ENCODE measurements at places on chromosomes 2 and 18. TPM values are rescaled to one million over a fixed set of nuclear protein-coding genes. Genes with fewer than 3 reads are reported as not detected.

DNA sequence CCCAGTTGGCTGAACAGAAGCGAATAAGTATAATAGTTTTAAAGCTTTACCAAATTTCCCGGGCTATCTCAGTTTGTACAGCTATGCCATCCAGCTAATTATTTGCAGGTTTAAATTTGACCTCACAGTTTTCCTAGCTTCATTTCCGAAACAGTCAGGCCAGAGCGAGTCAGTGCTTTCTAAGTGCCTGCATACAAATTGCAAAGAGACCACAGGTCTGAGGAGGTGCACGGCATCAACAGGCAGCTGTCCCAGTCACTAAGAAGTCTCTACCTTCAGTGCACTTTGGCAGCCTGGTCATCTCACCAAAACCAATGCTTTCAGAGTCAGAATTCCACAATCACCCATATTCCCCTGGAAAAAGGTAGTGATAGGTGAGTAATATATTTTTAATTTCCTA is 51.9 kb downstream of the LAMA1 start:
- no peak overlapping the region for H3K4me3 ChIP-seq
- H3K36me3 ChIP-seq, result no peaks in the 10 kb centered on the region
- H3K27ac ChIP-seq, result no peak overlapping the region
- H3K27me3 ChIP-seq, result no peaks in the 10 kb centered on the region
- no peak for DNase-seq
- H3K4me1 ChIP-seq, result no peaks in the 10 kb centered on the region

- H3K27me3 ChIP-seq, result no peaks in the 10 kb centered on the region
- peaks cover 3% of the 10 kb centered on the region for H3K4me1 ChIP-seq
- no peak overlapping the region for H3K4me3 ChIP-seq
These were observed 145.6 kb downstream of the TTC27 start for GRCh38 chr2:32773448-32773808.

DNA sequence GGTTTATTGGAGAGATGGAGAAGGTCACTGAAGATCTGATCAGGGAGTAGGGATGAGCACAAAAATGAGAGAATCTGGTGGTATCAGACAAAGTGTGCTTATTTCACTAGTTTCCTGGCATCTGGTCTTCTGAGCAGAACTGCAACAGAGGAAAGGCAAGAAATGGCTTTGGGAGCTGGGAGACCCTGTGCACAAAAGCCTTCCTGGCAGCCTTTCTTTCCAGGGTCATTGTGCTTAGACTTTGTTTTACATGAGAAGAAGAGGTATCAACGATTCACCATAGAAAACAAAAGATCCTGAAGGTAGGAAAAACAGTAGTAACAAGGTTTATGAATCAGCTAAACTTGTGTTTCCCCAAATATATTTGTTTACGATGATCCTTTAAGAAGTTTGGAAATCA is 162.9 kb downstream of the CNTNAP5 start:
- no peak overlapping the region for H3K4me3 ChIP-seq
- H3K27ac ChIP-seq, result no peak overlapping the region
- no peaks in the 10 kb centered on the region for H3K4me1 ChIP-seq

Gene RAX
- total RNA-seq, result not detected

Gene PROKR1
- not detected for total RNA-seq

Data from activated CD4-positive, alpha-beta T cell treated with anti-CD3 and anti-CD28 coated beads for 36 hours (primary cell).